Cortex of kidney (tissue), 1 donor: ENCODE measurements at places on chromosomes 7 and 10.

DNA sequence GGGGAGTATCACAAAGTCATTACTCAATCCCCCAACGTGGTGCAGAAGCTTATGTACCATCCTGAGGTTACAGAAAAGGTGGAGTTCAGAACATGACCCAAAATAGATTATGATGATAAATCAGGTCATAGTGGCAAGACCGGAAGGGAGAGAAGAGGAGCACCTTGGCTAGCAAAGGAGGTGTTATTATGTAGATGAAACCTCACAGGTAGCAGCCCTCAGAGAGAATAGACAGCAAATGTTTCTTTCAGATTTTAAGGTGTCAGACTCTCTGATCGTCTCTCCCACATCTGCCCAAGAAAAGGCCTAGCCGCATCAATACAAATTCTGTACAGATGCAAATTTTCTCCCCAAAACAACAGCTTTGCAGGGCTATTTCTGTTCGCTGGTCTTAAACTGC is 88.3 kb upstream of the SEMA3D start:
- DNase-seq = no peak

DNA sequence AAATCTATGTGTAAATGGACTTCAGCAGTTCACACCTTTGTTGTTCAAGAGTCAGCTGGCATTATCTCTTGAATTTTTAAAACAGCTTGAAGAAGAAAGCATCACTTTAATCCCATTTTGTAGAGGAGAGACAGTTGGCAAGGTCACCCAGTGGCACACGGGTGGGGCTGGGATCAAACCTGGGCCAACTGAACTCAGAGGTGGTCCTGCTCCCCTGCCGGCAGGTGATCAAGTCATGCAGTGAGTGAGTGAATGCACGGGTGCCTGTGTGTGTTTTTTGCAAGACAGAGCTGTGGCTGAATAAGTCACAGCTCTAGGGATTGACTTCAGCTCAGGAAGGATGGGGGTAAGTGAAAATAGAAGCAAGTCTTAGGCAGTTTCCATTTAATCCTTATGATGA is 9.5 kb downstream of the GHRHR start:
- no peak for DNase-seq

GRCh38 chr10:59980356-59980755 is 74.0 kb upstream of the CCDC6 start:
- no peak for DNase-seq

GRCh38 chr7:26686448-26686981 is 177.9 kb downstream of the SKAP2 start:
- DNase-seq = no peak

- no peak for DNase-seq
Measured at GRCh38 chr10:17510242-17510908, 56.0 kb upstream of the ST8SIA6 start.

DNA sequence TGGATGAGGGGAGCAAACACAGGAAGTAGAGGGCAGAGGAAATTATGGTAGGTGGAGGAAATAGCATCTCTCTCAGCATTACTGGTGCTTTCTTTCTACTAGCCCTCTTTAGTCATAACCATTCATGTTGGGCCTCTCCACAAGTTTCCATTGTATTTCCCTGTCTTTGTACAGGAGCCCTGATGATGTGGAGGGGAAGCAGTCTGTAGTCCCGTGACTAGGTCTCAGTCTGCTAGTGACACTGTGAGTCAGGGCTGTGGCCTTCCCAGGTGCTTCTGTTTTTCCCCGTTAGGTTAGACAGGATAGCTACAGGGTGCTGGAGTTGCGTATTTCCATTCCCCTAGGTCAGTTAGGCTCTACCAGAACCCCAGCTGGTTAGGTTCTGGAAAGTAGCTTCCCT is 82.9 kb upstream of the NAMPT start:
- no peak for DNase-seq

GRCh38 chr7:116443646-116444045 is 55.9 kb upstream of the CAV2 start:
- no peak for DNase-seq

DNA sequence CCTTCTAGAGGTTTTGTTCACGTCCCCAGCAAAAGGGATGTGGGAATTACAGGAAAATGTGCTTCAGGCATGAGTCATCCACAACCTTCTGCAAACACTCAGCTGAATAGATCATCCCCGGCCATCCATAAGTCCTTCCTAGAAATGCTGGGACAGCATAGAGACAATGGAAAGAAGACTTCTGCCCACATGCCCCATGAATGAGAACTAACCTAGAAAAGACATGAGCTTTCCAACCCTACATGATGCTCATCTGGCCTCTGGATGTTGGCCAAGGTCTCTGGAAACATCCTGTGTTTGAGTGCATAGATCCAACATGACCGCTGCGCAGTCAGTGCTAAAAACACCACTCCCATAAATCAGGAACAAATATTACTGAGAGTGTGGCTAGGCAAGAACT is 277.5 kb downstream of the PLXNA4 start:
- DNase-seq = no peak

DNA sequence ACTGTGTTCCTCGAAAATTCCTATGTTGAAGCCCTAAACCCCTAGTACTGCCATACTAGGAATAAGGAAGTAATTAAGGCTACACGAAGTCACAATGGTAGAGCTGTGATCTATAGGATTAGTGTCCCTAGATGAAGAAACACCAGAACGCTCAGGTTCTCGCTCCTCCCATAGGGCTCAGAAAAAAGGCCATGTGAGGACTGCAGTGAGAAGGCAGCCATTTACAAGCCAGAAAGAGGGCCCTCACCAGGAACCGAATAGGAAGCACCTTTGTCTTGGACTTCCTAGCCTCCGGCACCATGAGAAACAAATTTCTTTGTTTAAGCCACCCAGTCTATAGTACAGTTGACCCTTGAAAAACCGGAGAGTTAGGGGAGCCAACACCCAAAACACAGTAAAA is 46.2 kb downstream of the CACUL1 start:
- DNase-seq = no peak

DNA sequence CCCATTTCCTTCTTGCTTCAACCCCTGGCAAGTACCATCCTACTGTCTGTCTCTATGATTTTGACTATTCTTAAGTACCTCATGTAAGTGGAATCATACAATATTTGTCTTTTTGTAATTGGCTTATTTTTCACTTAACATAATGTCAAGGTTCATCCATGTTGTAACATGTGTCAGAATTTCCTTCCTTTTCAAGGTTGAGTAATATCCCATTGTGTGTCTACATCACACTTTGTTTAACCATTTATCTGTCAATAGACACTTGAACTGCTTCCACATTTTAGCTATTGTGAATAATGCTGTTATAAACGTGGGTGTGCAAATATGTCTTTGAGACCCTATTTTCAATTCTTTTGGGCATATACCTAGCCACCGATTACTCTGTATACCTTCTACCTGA is 14.0 kb upstream of the CDK14 start:
- DNase-seq = no peak

DNA sequence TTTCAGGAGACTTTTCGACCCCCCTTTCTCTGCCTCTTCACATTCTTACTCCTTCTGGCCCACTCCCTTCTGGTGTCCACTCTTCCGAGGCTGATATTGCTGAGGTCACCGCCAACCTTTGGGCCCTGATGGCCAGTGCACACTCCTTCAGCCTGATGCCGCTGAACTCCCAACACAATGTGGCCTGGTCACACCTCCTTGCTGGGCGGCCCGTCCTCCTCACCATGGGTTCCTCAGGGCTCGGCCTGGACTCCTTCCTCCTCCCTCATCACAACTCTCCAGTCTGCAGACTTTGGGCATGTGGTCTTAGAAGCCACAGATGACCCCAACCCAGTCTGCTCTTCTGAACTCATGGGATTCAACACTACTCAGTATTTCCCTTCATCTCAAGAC is 583.0 kb upstream of the MGMT start:
- DNase-seq = no peak

GRCh38 chr7:158814637-158815036 is 14.7 kb downstream of the ESYT2 start:
- DNase-seq = no peak

DNA sequence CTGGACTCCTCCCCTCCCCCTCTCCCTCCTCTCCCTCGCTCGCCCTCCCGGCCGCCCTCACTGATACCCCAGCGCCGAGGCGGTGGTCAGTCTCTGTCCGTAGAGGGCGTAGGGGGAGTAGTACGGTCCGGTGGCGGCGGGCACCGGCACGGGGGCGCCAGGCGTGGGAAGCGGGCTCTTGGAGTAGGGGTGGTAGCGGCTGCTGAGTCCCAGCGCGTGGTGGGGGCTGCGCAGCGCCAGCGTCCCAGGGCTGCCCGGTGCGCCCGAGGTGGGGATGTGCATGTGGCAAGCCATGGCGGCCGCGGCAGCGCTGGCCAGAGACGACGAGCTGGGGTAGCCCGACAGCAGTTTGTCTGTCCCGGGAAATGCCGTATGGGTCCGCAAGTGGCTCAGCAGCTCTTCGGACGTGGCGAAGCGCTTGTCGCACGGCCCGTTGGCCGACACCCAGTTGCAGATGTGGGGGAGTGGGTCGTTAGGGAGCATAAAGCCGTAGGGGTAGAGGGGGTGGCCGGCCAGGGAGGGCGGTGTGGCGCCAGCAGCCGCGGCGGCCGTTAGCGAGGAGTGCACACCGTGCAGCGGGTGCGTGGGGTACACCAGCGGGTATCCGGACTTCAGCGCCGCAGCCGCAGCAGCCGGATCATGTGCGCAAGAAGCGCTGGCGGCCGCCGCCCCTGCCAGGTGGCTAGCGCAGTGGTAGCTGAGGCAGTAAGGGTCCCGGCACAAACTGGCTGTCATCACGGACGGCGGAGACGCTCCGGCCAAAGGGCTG is 2.7 kb downstream of the ZNF503 start:
- no peak for DNase-seq

DNA sequence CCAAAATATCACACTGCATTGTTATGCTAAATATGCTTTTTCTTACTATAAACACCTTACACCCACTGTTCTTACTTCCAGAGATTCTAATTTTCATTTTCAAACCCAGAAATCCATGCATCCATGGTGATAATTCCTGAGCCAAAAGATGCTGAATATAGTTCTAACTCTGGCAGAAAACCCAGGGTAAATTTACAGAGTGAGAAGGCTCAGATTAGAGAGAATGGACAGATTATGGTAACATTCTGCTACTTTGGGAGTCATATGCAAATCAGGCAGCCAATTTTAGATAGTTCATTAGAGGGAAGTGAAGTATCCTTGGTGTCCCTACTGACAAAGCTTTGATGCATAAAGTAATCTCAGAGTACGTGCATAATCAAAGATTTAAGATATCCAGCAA is 15.4 kb upstream of the CTTNBP2 start:
- no peak for DNase-seq

GRCh38 chr7:117095055-117095454 is 141.8 kb downstream of the ST7 start:
- DNase-seq = no peak

DNA sequence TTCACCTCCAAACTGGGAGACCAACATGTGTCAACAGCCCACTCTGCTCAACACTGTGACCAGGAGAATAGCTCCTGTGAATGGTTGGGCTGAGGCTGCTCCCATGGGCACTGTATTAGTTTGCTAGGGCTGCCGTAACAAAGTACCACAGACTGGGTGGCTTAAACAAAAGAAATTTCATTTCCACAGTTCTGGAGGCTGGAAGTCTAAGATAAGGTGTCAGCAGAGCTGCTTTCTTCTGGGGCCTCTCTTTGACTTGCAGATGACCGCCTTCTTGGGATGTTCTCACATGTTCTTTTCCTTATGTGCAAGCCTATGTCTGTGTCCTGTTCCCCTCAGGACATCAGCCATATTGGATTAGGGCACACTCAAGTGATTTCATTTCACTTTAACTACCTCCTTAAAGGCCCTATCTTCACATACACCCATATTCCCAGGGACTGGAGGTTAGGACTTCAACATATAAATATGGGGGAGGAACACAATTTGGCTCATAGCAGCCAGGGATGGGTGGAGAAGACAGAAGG is 90.3 kb downstream of the CPED1 start:
- no peak for DNase-seq

DNA sequence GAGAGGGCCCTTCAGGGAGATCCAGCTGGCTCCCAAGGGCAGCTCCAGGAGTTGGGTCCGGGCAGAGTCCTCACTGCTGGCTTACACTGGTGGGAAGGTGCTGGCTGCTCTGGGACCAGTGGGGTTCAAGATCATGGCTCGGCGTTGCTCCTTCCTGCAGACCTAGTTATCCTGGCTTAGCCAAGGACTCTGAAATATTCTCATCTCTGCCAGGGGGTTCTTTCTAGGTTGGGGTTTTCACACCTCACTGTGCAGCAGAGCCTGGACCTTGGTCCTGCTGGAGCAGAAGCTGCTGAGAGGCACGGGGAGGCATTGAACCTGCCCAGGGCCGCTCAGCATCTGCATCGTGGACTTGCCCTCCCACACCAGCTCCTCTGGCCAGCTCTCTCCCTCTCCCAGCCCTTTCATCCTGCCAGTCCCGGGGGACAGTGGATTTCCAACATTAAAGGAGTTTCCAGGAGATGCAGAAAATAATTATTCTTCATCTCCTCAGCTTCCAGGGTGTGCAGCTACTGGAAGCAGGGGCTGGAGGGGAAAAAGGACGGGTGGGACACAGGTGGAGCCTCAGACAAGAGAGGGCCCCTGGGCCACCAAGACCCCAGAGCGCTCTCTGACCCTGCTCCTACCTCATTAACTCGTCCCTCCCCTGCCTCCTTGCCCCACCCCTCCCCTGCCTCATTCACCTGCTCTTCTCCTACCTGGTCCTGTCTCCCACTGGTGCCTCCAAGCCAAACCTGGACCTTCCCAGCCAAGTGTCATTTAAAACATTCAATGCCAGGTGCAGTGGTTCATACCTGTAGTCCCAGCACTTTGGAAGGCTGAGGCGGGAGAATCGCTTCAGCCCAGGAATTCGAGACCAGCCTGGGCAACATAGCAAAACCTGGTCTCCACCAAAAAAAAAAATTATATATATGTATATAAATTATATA is 42.5 kb downstream of the JAKMIP3 start:
- no peak for DNase-seq

DNA sequence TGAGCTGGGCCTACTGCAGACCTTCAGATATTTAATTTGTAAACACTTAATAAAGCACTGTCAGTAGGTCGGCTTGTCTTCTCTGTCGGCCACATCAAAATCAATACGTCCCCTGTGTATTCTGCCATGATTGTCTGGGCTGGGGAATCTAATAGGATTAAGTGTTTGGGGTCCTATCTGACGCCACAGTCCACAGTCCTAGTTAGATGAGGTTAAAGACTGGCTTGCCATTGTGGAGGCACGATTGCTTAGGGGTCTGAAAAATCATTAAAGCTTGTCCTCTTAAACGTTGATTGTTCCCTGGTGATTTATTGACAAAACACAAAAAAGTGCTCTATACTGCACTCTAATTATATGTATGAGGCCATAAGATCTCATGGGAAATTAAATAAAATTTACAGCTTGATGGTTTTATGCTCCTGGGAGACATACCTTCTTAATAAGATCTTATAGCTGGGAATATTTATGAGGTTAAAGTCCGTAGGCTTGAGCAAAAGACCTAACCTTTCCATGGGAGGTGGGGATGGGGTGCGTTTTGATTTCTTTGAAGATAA is 650.3 kb upstream of the GALNT17 start:
- no peak for DNase-seq
